ENCODE measurements at places on chromosomes 7 and 10. TPM values are rescaled to one million over a fixed set of nuclear protein-coding genes. Genes with fewer than 3 reads are reported as not detected.

The COBL gene
- under 0.01 TPM for total RNA-seq

The SPDYE16 gene
- not detected for total RNA-seq

The SPDYE6 gene
- not detected for total RNA-seq

The IDI2 gene
- not detected for total RNA-seq

The PFKP gene
- total RNA-seq: 228 TPM

The OR2A14 gene
- total RNA-seq: not detected

The MYPN gene
- total RNA-seq: under 0.01 TPM

The GIMAP8 gene
- 157 TPM for total RNA-seq

The TLX1 gene
- total RNA-seq: not detected

The FBXL13 gene
- 0.85 TPM for total RNA-seq

The BPGM gene
- 20.3 TPM for total RNA-seq

The CPVL gene
- 0.93 TPM for total RNA-seq

The PGAM2 gene
- 0.51 TPM for total RNA-seq

The ZNF485 gene
- total RNA-seq: 1.0 TPM

The GIMAP1 gene
- 28.2 TPM for total RNA-seq

The AZGP1 gene
- total RNA-seq: not detected

All from dermis blood vessel endothelial cell (primary cell).